ENCODE measurements at places on chromosomes 4 and X.

DNA sequence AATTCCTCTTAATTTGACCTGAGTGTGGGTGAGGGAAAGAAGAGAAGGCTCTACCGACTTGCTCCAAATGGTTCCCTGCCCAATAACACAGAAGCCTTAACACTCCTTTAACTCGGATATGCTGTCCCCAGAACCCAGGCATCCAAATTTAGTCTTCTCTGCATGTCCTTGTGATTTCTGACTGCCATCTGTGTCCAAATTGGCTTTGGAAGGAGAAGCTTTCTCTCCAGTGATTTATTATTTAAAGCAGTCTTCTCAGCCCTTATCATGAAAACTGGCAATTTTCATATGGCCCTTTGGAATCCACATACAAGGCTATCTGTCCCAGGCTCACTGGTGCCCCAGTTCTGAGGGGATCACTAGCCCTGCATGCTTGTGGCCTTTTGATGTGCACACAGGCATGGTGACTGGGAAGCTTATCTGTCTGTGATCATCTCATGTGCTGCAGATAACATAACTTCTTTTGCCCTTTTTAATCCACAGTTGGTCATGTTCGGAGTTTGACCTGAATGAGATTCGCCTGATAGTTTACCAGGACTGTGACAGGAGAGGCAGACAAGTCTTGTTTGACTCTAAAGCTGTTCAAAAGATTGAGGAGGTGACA is 56.7 kb downstream of the FNIP2 start:
- DNase-seq: no peak

GRCh38 chr4:47838445-47838844 is 578 bp upstream of the CORIN start:
- DNase-seq: no peak

DNA sequence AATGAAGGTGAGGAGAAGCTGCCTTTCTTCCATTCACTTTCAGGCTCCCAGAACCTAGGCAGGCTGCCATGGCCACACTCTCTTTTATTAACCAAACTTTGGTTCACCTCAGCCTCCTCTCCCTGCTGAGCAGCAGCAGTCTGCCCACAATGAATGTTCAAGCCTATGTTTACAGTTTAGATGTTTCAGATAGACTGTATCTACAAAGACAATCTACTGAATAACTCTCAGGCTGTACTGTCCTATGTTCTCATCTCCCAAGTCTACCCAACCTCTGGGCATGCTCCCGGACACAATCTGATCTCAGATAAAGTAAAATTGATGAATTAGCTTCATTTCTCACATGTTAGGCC is 59.2 kb upstream of the TMEM164 start:
- no peak for DNase-seq

- no peak for DNase-seq
Measured at GRCh38 chr4:5957076-5957475, 61.2 kb downstream of the C4orf50 start.

GRCh38 chrX:127259742-127260141 is 440.2 kb downstream of the PRR32 start:
- no peak for DNase-seq

DNA sequence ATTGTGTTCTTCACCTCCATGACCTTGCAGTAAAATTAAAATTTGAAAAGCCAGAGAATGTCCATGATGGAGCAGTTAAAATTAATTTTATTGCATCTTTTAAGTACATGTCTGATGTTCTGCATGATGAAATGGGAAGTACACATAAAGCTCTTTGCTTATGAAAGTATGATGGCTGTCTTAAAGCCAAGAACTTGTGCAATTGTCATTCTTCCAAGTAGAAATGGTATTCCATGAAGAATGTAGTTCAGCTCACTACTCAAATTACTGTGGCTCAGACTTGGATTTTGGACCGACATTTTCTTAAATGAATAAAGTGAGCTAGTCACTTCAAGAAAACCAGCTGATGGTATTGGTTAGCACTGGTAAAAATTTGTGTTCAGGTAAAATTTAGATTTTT is 161.7 kb upstream of the CXCL13 start:
- no peak for DNase-seq

DNA sequence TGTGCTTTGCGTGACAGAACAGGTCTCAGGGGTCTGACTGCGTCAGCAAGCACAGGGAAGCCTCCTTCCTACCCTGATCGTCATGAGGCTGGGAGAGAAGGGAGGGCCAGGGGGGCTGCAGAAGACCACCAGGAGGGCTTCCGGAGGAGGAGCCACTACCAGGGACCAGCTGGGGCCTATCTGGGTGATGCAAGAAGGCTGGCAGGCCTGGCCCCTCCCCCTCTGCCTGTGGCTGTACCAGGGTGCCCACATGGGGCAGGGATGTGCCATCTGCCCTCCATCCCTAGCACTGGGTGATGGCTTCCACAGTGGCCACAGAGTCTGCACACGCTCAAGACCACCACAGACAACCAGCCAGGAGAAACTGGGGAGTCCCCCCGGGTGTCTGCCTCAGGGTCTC is 116.4 kb upstream of the NKX1-1 start:
- DNase-seq: no peak

DNA sequence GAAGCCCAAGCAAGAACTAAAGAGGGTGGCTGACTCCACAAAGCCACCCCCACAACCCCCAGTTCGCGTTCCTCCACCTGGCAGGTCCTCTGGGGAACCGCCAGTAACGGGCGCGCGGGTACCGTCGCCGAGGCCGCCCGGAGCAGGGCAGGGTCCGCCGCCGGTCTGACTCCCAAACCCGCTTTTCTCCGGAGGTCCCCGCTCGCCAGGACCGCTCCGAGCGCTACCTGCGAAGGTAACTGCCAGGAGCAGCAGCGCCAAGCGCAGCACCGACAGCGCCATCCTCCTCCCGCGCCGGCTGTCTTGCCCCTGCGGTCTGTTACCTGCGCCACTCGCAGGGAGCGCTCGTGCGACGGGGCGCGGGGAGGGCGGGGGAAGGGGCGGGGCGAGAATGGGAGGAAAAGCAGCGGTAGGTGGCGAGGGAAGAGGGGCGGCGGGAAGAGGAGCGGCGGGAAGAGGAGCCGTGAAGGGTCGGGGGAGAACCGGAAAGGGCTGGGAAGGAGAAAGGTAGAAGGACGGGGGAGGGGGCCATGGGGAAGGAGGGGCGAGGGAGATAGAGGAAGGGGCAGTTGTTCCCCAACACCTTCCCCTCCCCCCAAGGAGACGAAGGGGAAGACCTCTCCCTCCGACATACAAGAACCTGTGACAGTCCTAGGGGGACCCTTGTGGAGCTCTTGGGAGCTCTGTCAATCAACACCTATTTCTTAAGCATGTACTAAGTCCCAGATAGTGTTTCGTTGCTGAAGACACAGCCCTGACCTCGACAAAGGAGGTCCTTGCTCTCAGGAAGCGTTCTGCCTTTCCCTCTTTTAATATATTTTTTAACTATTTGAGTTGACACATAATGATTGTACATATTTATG is at the start of gene SPINK2:
SPINK2 (minus strand) TSS at position 321 of the 863 bp plus-strand sequence; CDS start at position 282, 39 bp downstream.
- DNase-seq: peak; percentile 27

GRCh38 chr4:114384629-114385028 is 214.0 kb upstream of the UGT8 start:
- DNase-seq: no peak

GRCh38 chr4:120682981-120683380 is 239.5 kb downstream of the PRDM5 start:
- DNase-seq: no peak

- no peak for DNase-seq
Measured at GRCh38 chr4:70706044-70706461, 15.7 kb upstream of the RUFY3 start.

DNA sequence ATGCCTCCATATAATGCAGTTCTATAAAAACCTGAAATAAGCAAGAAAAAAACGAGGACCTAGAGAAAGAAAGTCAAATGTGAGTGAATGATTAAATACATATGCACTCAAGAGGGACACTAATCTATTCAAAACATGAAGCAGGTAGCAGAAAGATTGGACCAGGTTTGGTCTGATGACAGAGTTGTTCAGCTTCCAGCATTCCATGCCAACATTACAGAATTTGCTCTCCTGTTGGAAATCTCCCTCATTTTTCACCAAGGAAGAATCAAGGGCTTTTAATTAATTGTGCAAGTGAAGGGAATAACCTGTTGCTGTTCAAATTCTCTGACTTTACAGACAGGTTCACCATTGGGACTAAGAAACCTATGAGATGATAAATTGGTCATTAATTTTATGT is 379.0 kb upstream of the RASGEF1B start:
- DNase-seq: no peak

GRCh38 chr4:173370130-173370476 is 651 bp upstream of the SAP30 start:
- DNase-seq: peak; percentile 25

GRCh38 chr4:6909970-6910339 is 329 bp downstream of the TBC1D14 start:
- no peak for DNase-seq

DNA sequence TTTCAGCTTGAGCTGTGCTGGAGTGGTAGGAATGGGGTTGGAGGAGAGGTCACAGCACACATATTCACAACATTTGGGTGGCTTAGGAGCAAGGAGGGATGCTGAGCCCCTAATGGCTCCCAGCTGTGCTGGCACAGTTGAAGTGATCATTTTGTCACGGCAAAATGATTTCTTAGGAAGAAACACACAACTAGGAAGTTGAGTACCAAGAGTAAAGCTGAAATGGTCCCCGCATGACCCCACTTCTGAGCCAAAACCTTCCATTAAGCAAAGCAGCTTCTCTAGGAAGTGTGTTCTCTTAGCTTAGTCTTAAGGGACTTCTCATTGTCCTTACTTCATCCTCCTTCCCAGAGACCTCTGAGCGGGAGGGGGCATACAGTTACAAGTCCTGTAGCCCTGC is 12.6 kb downstream of the CAPN6 start:
- no peak for DNase-seq

- DNase-seq: no peak
Measured at GRCh38 chr4:16207409-16207808, 18.9 kb downstream of the TAPT1 start.

- no peak for DNase-seq
Measured at GRCh38 chr4:147822128-147822527, 90.2 kb downstream of the ARHGAP10 start.

GRCh38 chr4:168240821-168241220 is 77.7 kb downstream of the DDX60 start:
- no peak for DNase-seq

- DNase-seq: no peak
Measured at GRCh38 chr4:13102092-13102742, 381.9 kb downstream of the RAB28 start.

GRCh38 chr4:139279760-139280620 is at the start of gene MGARP:
Gene MGARP (minus strand): TSS chr4:139280225. CDS start chr4:139280158, 67 bp downstream.
- DNase-seq: no peak

- no peak for DNase-seq
Measured at GRCh38 chrX:45799576-45799975, 598.9 kb upstream of the DIPK2B start.

GRCh38 chr4:8308856-8309771 is 39.6 kb downstream of the HTRA3 start:
- DNase-seq: no peak

DNA sequence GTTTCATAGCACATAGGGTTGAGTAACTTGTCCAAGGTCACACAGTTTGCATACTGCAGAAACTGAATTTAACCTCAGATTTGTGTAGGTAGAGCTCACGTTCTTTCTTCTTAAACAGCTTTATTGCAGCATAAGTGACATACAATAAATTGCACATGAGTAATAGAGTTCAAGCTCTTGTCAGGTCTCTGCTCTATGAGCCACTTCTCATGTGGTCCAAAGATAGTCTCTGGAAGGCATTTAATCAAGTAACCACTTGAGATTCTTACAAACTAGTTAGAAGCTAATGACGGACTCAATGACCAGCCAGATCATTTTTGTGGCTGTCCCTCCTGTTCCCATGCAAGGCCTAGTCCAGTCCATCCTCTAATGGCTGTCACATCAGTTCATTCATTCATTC is 68.9 kb downstream of the MAOB start:
- no peak for DNase-seq

GRCh38 chrX:92213786-92214185 is 434.6 kb downstream of the PCDH11X start:
- DNase-seq: no peak

GRCh38 chr4:40462326-40462725 is 127.2 kb downstream of the CHRNA9 start:
- DNase-seq: no peak

All from stimulated activated CD4-positive, alpha-beta T cell treated with anti-CD3 and anti-CD28 coated beads, TNF-alpha, amount 100 ng/mL, for 48 hours (primary cell).